ENCODE measurements at places on chromosomes 7 and 10.
A peak's percentile ranks its signal among the peaks of the same experiment; 100 is the strongest.

DNA sequence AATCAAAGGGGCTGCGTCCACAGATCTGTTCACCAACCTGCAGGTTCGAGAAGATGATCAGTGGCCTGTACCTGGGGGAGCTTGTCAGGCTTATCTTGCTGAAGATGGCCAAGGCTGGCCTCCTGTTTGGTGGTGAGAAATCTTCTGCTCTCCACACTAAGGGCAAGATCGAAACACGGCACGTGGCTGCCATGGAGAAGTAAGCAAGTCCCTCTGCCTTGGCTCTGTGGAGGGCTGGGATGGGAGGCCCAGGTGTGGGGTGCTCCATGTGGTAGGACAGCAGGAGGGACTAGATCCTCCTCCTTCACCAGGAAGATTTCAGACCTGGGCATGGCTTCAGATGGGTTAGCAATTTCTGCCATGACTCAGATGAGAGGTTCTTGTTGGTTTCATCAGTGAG, 25.9 kb downstream of the HKDC1 start:
- no peak for DNase-seq

DNA sequence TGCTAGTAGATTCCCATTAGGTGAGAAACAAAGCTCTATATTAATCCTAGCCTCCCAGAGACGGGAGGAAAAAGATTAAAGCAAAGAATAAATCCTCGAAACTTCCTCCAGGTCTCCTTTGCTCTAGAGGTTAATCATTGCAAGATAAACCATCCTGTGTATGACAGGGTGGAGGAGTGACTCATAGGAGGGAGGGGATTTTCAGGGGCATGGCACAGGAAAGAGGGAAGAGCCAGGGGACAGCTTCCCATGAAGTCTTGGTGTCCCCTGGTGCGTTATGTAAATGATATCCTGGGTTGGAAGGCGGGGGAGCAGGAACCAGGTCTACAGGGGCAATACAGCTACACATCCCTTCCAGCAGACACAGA, 780 bp downstream of the CYP3A5 start:
- no peak for DNase-seq

GRCh38 chr7:156656598-156656997, 16.0 kb downstream of the RNF32 start:
- DNase-seq = no peak

DNA sequence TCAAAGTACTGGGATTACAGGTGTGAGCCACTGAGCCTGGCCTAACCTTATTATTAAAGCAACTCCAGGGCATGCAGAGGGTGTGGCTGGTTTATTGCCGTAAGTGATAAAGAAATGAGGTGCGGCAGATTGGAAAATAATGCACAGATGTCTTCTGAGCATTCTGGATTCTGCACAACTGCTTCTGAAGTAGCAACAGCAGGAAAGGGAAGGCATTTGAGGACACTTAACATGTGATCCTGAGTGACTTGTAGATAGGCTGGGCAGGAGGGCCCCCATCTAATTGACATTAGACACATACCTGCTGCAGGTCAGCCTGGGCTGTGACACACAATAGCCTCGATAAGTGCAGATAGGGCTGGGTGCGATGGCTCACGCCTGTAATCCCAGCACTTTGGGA, 5.6 kb downstream of the RHBDD2 start:
- DNase-seq = no peak

GRCh38 chr7:91541641-91542040, 277.4 kb downstream of the FZD1 start:
- DNase-seq = no peak

DNA sequence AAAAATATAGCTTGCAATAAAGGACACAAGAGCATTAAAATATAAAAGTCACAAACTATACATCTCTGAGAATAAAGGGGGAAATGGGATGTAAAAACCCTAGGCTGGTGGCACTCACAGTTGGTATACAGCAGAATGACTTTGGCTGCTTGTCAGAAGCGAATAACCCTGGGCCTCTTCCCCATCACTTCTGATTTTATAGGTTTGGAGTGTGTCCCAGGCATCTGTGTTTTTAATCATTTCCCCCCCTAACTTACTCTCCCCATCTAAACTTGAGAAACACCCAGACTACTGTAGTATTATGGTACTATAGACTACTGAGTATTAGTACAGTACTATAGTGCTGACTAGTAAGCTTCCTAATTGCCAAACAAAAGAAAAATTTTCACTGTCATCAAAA, 1.8 kb upstream of the RPA3 start:
- DNase-seq = no peak

- no peak for DNase-seq
These were observed 44.9 kb downstream of the POLR1F start for GRCh38 chr7:19663816-19664462.

GRCh38 chr7:101816595-101817470, 593 bp upstream of the CUX1 start:
- no peak for DNase-seq

DNA sequence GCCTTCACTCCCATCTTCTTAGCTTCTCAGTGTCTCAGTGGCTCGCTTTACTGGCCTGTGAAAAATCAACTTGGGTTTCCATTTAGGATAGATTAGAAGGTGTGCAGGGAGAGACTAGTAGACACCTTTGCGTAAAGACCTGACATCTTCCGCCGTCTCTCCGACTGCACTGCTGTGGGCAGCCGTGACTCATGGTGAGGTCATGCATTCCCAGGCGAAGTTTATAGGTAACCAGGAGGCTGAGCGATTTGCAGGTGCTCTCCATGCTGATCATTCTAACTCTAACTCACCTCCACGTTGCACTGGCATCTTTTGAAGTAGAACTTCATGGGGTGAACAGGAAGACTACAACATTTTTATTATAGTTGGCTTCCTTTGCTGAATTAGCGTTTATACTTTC, 68.0 kb upstream of the ZNF438 start:
- no peak for DNase-seq

GRCh38 chr7:105808703-105809590, 67.5 kb downstream of the ATXN7L1 start:
- peak; percentile 70 for DNase-seq

- DNase-seq = no peak
These were observed 202.9 kb downstream of the TRIL start for GRCh38 chr7:28755255-28755654.

GRCh38 chr10:69864321-69864720, 62.6 kb downstream of the COL13A1 start:
- no peak for DNase-seq

GRCh38 chr10:50679149-50679548, 55.4 kb upstream of the SGMS1 start:
- DNase-seq = no peak

Data from activated naive CD8-positive, alpha-beta T cell treated with anti-CD3 and anti-CD28 coated beads, Interleukin-2, amount 50 U/mL, for 16 hours (primary cell).